Posterior vena cava (tissue), 2 donors: ENCODE measurements at places on chromosomes 13 and 19. TPM values are rescaled to one million over a fixed set of nuclear protein-coding genes. Genes with fewer than 3 reads are reported as not detected.

Gene METTL21C
- not detected for total RNA-seq

Gene PLK5
- not detected for total RNA-seq

Gene LGALS7B
- total RNA-seq = not detected

Gene ATP8A2
- 0.60 TPM for total RNA-seq

Gene HSD17B14
- total RNA-seq = 6.6 TPM

Gene SLC1A6
- total RNA-seq = not detected

Gene TUBA3C
- total RNA-seq = not detected

Gene DCT
- 0.32 TPM for total RNA-seq

Gene KCNN4
- total RNA-seq = 4.0 TPM

Gene HIPK4
- total RNA-seq = 0.29 TPM

Gene SKA3
- total RNA-seq = 1.7 TPM

Gene IL12RB1
- 2.3 TPM for total RNA-seq

Gene KANK3
- 22.5 TPM for total RNA-seq

Gene KIR2DL1
- total RNA-seq = not detected

Gene NBEA
- 10.5 TPM for total RNA-seq

Gene TNPO2
- 57.5 TPM for total RNA-seq

Gene OVOL3
- total RNA-seq = not detected

Gene PCDH8
- not detected for total RNA-seq

Gene ZNF419
- 8.2 TPM for total RNA-seq

GRCh38 chr13:101915331-101915730 is 462.9 kb downstream of the ITGBL1 start:
- no peak for DNase-seq

- no peak for DNase-seq
Measured at GRCh38 chr19:43774103-43774939, 6.5 kb downstream of the KCNN4 start.

DNA sequence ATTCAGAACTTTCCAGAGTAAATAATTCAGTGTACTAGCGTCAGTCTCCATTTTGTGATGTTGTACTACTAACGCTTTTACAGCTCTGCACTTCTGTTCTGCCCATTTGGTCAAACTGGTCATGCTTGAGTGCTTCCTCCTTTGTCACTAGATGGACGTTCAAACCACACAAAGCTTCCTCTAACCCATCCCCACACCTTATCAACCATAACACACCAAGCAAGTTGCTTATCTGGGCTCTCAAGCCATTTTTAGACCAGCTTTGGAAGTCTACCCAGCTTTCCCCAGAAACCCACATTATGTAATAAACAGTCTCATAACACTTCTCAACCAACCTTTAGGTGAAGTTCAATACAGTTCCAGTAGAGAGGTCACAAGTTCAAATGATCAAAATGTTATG is 2.3 kb upstream of the ZNF347 start:
- no peak for DNase-seq

GRCh38 chr13:28373810-28374209 is 121.1 kb downstream of the FLT1 start:
- DNase-seq = no peak

DNA sequence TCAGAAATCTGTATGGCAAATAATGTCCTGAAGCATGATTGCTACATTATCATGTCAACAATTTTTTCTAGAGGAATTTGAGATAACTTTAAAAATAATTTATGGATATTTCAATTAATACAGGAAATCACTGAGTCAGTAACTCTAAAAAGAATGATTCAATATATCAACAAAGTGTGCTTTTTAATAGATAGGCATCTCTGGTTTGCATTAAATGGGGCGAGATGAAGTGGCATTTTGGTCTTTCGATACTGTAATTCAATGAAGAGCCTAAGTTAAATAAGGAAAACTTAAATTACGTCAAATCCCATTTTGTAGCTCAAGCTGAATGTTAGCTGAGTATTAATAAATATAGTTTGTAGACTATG is 342.8 kb downstream of the DACH1 start:
- DNase-seq = no peak

DNA sequence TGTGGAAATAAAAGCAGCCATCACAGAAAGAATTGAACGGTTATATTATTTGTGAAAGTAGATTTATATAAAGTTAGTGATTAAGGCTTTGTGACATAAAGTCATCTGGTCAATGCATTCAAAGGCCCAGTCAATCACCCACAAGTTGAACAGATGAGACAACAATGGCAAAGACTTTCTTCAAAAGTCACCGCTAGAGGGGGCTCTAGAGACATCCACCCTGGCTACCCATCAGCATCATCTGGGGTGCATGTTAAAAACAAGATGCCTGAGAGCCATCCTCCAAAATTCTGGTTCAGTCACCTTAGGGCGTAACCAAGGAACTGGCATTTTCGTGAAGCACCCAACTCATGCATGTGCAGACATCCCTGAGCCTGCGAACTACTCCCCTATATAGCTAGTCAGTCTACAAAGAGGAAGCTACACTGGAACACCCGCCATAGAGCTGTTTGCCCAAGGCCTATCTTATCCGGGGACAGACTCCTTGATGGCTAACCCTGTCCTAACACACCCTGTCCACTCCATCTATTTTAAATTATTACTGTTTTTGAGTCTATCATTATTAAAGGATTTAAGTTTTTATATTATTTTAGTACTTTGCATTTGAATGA is 970.5 kb downstream of the UQCRFS1 start:
- no peak for DNase-seq

DNA sequence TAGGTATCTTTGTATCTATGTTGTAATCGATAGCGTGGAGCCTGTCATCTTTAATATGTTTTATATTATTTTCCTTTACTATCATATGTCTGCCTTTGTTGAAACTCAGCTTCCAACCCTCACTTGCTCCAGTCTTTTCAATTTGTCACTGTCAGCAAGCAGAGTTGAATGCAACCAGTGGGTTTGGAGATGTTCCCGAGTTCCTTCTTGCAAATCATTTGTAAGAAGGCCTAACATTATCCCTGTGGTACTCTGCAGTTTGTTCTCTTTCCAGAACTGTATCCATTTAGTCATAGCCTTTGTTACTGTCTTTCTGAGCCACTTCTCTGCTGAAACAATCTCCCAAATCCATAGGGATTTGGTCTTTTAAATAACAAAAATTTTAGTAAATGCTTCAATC is 41.8 kb downstream of the RNASEH2B start:
- no peak for DNase-seq

- DNase-seq = no peak
Measured at GRCh38 chr13:44313674-44314073, 60.0 kb upstream of the SERP2 start.

- DNase-seq = no peak
Measured at GRCh38 chr13:107680115-107680514, 535.2 kb downstream of the LIG4 start.

- DNase-seq = no peak
Measured at GRCh38 chr13:37618554-37618953, 20.0 kb upstream of the POSTN start.

GRCh38 chr19:7063764-7064418 is 5.4 kb upstream of the MBD3L3 start:
- no peak for DNase-seq

GRCh38 chr19:57800696-57801095 is 14.0 kb downstream of the ZNF552 start:
- no peak for DNase-seq

GRCh38 chr13:86000546-86000945 is 201.3 kb upstream of the SLITRK6 start:
- no peak for DNase-seq

- no peak for DNase-seq
Measured at GRCh38 chr13:100490692-100491091, 97.9 kb downstream of the GGACT start.

- DNase-seq = no peak
Measured at GRCh38 chr19:53991224-53992113, at the start of gene CACNG6. Gene CACNG6 (plus strand): TSS chr19:53991637. CDS start chr19:53992878, 1,241 bp downstream.

GRCh38 chr13:95620030-95620824 is 24.3 kb downstream of the DZIP1 start:
- no peak for DNase-seq

DNA sequence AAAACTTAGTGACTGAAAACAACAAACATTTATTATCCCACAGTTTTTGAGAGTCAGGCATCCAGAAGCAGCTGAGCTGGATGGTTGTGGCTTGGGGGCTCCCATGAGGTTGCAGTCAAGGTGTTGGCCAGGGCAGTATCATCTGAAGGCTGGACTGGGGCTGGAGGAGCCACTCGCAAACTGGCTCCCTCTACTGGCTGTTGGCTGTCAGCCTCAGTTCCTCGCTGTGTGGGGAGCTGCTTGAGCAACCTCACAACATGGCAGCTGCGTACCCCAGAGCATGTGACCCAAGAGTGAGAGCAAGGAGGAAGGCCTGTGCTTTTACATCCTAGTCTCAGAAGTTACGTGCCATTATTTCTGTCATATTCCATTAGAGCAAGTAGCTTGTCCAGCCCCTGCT is 9.7 kb downstream of the YJU2 start:
- DNase-seq = no peak

DNA sequence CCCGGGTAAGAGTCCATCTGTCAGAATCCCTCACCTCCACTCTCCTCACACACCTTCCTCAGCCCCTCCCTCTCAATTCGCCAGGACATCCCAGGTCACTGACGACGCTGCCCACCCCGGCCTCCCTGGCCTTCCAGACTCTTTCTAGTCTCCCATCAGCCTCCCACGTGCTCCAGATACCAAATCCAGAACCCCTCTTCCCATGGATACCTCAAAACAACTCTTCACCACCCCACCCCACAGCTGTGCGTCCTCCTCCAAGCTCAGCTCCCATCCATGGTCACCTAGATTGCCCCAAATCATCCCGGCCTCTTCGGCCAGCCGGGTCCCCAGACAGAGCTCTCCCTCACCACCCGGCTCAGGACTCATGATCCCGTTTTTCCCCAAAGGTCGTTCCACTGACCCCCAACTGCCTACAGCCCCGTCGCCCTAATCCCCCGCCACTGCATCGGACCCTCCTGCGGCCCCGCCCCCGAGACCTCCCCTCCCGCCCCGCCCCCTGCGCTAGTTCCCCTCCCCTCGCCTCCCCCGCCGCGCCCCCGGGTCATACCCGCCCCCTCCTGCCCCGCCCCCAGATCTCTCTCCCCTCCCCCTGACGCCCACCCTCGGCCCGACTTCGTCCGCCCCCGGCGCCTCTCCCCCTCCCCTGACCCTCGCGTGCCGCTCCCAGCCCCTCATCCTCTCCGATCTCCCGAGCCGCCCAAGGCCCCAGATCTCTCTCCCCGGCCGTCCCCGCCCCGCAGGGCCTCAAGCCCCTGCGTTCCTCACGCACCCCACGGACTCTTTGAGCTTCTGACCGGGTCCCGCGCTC is 546 bp downstream of the UBXN6 start:
- DNase-seq = no peak

DNA sequence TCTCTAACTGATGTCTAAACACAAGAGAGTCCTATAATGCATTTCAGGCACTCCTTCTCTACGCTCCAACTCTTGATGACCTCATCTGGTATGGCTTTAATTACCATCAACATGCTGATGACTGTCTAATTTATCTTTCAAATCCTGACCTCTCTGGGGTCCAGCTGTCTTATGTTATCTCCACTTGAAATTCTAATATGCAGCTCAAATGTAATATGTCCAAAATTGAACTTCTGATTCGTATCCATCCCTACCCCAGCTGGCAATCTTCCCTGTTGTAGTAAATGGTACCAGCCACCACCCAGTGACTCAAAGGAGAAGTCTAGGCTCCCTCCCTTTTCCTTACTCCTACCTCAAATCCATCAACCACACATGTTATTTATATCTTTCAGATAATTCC is 288.0 kb upstream of the SLC10A2 start:
- DNase-seq = no peak

- DNase-seq = no peak
Measured at GRCh38 chr19:38360351-38360750, 14.0 kb upstream of the PSMD8 start.

- peak; percentile 86 for DNase-seq
Measured at GRCh38 chr19:31214086-31214485, 135.2 kb downstream of the TSHZ3 start.

GRCh38 chr13:43648733-43649132 is 138.0 kb downstream of the ENOX1 start:
- no peak for DNase-seq

GRCh38 chr19:42109896-42110295 is 22.4 kb downstream of the POU2F2 start:
- no peak for DNase-seq

DNA sequence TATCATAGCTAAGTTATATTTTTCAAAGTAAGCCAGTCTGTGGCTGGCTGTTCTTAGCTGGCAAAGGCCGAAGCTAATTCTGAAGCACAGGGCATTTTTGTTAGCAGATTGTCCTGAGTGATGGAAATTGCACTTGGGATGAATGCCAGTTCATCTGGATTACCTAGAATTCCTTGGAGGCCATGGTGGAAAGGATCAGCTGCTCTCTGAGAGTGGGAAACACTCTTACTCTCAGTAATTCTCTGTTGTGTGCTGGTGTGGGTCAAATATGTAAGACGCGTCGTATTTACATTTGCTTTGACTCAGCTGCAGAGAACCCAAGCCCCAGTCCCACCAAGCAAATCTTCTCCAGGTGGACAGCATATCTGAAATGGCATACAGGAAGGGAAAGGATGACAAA is 60.7 kb upstream of the C1QTNF9B start:
- DNase-seq = no peak

GRCh38 chr13:90926459-90926858 is 421.0 kb upstream of the MIR17HG start:
- DNase-seq = no peak

- DNase-seq = no peak
Measured at GRCh38 chr19:10701955-10702525, 801 bp downstream of the QTRT1 start.

DNA sequence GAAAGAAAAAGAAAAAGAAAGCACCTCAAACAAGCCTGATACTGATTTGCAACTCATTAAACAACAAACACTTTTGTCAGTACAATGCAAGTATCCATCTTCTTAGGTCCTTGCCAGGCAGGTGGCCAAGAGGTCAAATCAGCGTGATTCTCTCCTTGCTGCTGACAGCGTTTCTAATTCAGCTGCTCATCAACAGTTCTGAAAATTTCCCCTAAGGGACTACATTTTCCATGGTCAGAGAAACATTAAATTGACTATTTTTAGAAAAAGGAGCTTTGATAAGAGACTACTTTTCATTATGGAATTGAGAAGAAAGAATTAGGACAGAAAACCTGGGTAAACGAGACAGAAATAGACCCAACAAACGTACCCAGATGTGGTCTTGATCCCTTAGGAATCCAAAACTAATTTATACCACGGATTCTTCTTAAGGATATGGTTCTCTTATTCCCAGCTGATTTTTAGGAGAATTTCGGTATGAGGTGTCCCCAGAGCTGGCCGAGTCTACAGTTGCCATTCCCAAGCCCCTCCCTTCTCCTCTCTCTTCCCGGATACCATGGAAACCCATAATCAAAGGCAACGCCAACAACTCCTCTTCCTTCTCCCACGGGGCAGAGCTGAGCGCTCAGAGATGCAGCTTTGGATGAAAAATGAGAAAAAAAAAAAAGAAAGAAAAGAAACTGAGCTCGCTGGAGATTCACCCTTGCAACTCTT is 29.5 kb upstream of the CEBPG start:
- no peak for DNase-seq

- no peak for DNase-seq
Measured at GRCh38 chr13:48055712-48056111, 18.2 kb downstream of the NUDT15 start.

- no peak for DNase-seq
Measured at GRCh38 chr13:114164681-114165429, 14.2 kb upstream of the CFAP97D2 start.
